ENCODE measurements at places on chromosomes 1 and 21.

DNA sequence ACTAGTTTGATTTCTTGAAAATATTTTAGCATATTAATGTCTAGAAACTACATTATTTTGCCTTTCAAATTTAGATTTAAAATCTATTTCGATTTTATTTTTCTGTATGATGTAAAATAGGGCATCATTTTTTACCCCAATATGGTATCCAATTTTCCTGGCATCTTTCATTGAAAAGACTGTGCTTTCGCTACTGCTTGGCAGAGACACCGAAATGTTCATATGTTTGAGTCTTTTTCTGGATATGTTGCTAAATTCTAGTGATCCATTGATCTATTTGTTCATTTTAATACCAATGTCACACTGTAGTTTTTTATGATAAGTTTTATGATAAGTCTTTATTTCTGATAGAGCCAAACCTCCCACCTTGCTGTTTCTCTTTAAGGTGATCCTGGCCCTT, 24.3 kb downstream of the ST6GALNAC3 start:
- H3K4me3 ChIP-seq = no peak overlapping the region
- no peak for DNase-seq
- H3K36me3 ChIP-seq = no peaks in the 10 kb centered on the region
- H3K27me3 ChIP-seq = no peaks in the 10 kb centered on the region

- no peak within 1 kb of the TSS for H3K27ac ChIP-seq
- no peaks in the 10 kb centered on the region for H3K27me3 ChIP-seq
- H3K4me3 ChIP-seq = no peak within 1 kb of the TSS
- H3K36me3 ChIP-seq = no peaks in the 10 kb centered on the region
- H3K4me1 ChIP-seq = no peaks in the 10 kb centered on the region
These were observed at the start of gene TIAM1 for GRCh38 chr21:31343680-31344480. TIAM1 (minus strand) TSS chr21:31344261; CDS start chr21:31266972, 77,289 bp downstream.

DNA sequence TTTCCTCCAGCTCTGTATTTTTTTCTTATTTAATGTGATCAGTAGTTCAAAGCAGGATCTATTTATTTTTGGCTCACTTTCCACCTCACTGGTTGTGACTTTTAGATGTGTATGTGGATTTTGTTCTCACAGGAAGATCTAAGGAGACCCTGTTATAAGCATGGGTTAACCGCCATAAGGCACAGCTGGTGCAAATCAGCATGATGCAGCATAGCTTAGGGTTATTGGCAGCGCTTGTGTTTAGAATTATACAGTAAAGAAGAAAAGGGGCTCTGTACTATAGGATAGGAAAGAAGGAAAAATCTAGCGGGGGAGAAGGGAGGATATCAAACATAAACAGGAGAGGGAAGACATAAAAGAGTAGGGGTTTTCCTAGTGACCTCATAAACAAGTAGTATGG, 26.9 kb upstream of the RGL1 start:
- no peak overlapping the region for H3K4me3 ChIP-seq
- no peak overlapping the region for H3K27ac ChIP-seq
- H3K36me3 ChIP-seq = no peaks in the 10 kb centered on the region
- H3K4me1 ChIP-seq = no peaks in the 10 kb centered on the region

- no peak overlapping the region for H3K4me3 ChIP-seq
- H3K27me3 ChIP-seq = no peaks in the 10 kb centered on the region
- DNase-seq = no peak
- no peaks in the 10 kb centered on the region for H3K4me1 ChIP-seq
- no peak overlapping the region for H3K27ac ChIP-seq
These were observed 26.1 kb upstream of the SMIM12 start for GRCh38 chr1:34885405-34886247.

GRCh38 chr21:21387916-21388315, 389.7 kb downstream of the NCAM2 start:
- no peaks in the 10 kb centered on the region for H3K36me3 ChIP-seq
- no peaks in the 10 kb centered on the region for H3K27me3 ChIP-seq
- H3K27ac ChIP-seq = no peak overlapping the region
- DNase-seq = no peak

- DNase-seq = no peak
- H3K4me3 ChIP-seq = no peak overlapping the region
- H3K36me3 ChIP-seq = 0 out of 2 replicates have a peak, but pooled peaks cover 4% of the 10 kb centered on the region
These were observed 13.0 kb downstream of the PTPRC start for GRCh38 chr1:198651650-198652400.

GRCh38 chr1:91537281-91537986, 36.8 kb downstream of the CDC7 start:
- H3K4me1 ChIP-seq = 0 out of 2 replicates have a peak, but pooled peaks cover 2% of the 10 kb centered on the region
- H3K4me3 ChIP-seq = no peak overlapping the region
- no peaks in the 10 kb centered on the region for H3K36me3 ChIP-seq
- DNase-seq = no peak
- no peaks in the 10 kb centered on the region for H3K27me3 ChIP-seq

DNA sequence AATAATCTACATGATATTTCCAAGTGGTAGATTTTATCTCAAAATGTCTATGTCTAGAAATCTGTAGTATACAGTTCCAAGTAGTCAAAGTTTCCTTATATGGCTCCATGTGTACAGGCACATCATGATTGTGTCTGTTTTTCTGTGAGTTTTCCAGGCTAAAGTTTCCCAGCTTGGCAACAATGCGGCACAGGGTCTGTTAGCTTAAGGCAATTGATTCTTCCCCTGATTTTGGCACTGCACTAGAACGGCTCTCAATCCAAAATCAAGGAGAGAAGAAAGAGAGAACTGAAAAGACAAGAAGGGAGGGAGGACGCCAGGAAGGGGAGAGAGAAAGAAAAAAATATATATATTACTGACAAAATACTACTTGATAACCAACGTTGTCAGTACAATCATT, 193.9 kb upstream of the SNX7 start:
- peaks cover 29% of the 10 kb centered on the region for H3K4me1 ChIP-seq
- H3K4me3 ChIP-seq = no peak overlapping the region
- H3K27me3 ChIP-seq = no peaks in the 10 kb centered on the region
- H3K27ac ChIP-seq = peak overlapping the region; percentile 76

- 0 out of 2 replicates have a peak, but pooled peaks cover 3% of the 10 kb centered on the region for H3K36me3 ChIP-seq
- no peaks in the 10 kb centered on the region for H3K4me1 ChIP-seq
- peak; percentile 29 for DNase-seq
- no peaks in the 10 kb centered on the region for H3K27me3 ChIP-seq
- H3K27ac ChIP-seq = no peak overlapping the region
These were observed 118.3 kb downstream of the OLFML2B start for GRCh38 chr1:161905269-161905884.

GRCh38 chr21:33069994-33070743, at the start of gene OLIG1:
OLIG1 (plus strand) TSS chr21:33070141; CDS start chr21:33070247, 106 bp downstream.
- H3K36me3 ChIP-seq = no peaks in the 10 kb centered on the region
- H3K4me3 ChIP-seq = no peak within 1 kb of the TSS
- peaks cover 10% of the 10 kb centered on the region for H3K4me1 ChIP-seq

DNA sequence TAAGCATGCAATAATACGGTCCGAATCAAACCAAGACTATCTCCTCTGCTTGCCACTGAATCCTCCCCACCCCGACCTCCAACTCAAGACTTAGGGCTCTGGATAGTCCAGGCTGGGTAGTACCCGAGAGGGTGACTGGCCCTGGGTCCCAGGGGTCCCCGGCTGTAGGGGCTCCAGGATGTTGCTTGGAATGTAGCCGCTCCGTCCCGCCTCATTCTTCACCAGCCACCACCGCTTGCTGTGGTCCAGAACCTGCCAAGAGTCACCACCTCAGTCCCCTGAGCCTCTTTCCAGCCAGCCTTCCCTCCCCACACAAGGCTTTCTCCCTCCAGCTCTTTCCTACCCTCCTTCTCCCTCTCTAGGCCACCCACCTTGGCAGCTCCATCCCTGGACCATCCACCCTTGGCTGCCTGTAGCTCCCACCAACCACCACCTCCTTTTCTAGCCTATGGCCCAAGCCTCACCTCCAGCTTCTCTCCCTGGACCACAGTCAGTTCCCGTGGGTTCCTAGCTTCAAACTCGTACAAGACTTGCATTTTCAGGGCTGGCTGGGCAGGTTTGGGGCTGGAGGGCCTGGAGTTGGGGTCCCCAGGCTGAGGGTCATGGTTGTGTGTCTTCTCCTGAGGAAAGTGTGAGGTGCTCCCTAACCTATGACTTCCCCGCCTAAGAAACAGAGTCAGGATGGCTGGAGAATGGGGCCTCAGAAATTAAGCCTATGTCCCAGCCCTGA, 10.9 kb upstream of the GSTM3 start:
- H3K4me1 ChIP-seq = no peaks in the 10 kb centered on the region
- DNase-seq = no peak
- H3K27me3 ChIP-seq = no peaks in the 10 kb centered on the region
- no peak overlapping the region for H3K27ac ChIP-seq
- no peaks in the 10 kb centered on the region for H3K36me3 ChIP-seq

DNA sequence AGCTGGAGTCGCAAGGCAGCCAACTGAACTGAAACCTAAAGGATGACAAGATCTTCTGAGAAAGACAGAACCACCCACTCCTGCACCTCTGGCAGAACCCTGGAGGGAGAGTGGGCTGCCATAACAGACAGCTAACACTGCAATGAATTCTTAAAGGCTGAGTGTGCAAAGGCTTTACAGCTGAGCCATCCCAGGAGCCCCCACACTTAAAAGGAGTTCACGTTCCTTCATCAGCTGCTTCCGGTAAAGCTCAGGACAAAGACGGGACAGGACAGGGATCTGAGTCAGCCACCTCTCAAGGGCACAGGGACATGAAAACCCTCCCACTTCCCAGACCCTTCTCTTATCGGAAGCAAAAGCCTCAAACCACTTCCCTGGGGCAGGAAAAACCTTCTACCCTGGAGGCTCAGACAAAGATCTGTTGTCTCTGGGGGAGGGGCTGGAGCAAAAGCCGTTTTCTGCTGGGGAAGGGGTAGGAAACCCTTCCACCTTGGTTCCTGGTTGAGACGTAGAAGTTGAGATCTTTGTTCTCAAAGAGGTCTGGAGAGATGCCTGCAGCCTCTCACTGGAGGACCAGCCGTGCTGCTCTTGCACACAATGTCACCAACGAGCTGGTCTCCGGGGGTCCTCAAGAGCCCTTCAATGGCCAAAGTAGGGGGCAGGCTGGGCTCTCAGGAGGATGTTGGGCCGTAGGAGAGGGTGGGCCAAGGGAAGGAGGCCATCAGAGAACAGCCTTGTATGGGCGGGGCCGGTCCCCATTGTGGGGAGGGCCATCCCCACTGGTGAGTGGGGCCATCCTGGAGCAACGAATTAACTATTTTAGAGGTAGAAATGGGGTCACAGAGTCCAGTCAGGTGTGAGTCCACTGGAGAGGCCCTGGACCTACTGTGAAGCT, 452.4 kb downstream of the PTPRU start:
- DNase-seq = no peak
- no peak overlapping the region for H3K4me3 ChIP-seq
- peaks cover 12% of the 10 kb centered on the region for H3K27me3 ChIP-seq

DNA sequence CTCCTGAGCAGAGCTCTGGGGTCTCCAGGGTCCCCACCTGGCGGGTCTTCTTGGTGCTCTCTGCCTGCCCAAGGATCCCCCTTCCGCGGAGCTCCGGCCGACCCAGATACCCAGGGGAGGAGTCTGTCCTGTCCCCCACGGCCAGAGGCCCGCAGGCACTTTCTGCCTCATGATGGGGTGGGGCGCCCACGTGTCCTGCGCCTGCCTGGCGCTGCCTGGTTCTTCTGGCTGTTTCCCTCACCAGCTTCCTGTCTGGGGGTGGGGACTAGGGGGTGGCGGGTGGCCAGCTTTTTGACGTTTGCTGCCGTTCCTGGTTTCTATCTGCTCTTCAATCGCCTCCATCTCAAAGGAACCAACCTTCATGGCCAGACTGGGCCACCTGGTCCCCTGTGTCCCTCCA, 313.3 kb upstream of the VAMP3 start:
- peaks cover 6% of the 10 kb centered on the region for H3K27me3 ChIP-seq
- H3K36me3 ChIP-seq = no peaks in the 10 kb centered on the region
- no peak for DNase-seq

DNA sequence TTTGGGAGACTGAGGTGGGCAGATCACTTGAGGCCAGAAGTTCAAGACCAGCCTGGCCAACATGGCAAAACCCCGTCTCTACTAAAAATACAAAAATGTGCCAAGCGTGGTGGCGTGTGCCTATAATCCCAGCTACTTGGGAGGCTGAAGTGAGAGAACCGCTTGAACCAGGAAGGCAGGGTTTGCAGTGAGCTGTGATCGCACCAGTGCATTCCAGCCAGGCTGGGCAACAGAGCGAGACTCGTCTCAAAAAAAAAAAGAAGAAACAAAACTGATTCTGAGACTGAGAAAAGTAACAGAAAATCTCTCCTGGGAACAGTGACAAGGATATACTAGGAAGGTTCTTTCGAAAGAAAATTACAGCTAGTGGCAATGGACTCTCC, 20.9 kb downstream of the USP48 start:
- peaks cover 7% of the 10 kb centered on the region for H3K36me3 ChIP-seq
- no peaks in the 10 kb centered on the region for H3K27me3 ChIP-seq
- no peaks in the 10 kb centered on the region for H3K4me1 ChIP-seq
- no peak overlapping the region for H3K4me3 ChIP-seq
- no peak for DNase-seq
- H3K27ac ChIP-seq = no peak overlapping the region

DNA sequence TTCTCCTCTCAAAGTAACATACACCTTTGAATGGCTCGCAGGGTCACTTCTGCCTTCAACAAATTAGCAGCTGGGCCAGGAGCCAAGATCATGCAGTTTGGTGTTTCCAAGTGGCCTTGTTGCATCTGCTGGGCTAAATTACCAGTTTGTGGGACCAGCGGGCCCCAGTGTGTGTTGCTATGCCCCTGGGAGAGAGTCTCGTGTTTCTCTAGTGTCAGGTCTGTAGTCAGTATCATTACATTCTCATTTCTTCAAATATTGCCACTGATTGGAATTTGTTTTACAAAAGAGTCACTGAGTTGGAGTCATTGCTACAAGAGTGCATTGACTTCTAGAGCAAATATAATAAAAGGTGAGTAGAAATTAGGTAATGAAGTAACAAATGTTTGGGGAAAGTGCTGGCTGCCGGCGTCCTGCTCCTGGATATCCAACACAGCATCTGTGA, 35.5 kb downstream of the RHOU start:
- no peak overlapping the region for H3K4me3 ChIP-seq
- DNase-seq = no peak
- no peaks in the 10 kb centered on the region for H3K4me1 ChIP-seq
- no peak overlapping the region for H3K27ac ChIP-seq

- H3K27ac ChIP-seq = no peak overlapping the region
- peaks cover 18% of the 10 kb centered on the region for H3K4me1 ChIP-seq
- DNase-seq = no peak
- no peaks in the 10 kb centered on the region for H3K27me3 ChIP-seq
- no peaks in the 10 kb centered on the region for H3K36me3 ChIP-seq
These were observed 5.2 kb downstream of the INKA2 start for GRCh38 chr1:111733992-111734341.

- no peak overlapping the region for H3K27ac ChIP-seq
- no peak overlapping the region for H3K4me3 ChIP-seq
- H3K4me1 ChIP-seq = peaks cover 31% of the 10 kb centered on the region
- H3K27me3 ChIP-seq = peaks cover 2% of the 10 kb centered on the region
These were observed 5.8 kb downstream of the LAMC2 start for GRCh38 chr1:183191833-183192232.

GRCh38 chr1:223478606-223479005, 85.4 kb downstream of the CCDC185 start:
- H3K36me3 ChIP-seq = no peaks in the 10 kb centered on the region
- DNase-seq = no peak
- no peaks in the 10 kb centered on the region for H3K4me1 ChIP-seq

Data from DND-41 (cell line).